Right cardiac atrium (tissue), 5 donors: ENCODE measurements at places on chromosomes 1 and 21.

- DNase-seq = no peak
These were observed 46.6 kb downstream of the RGS7 start for GRCh38 chr1:241310451-241310850.

GRCh38 chr1:111404588-111404987, 22.9 kb downstream of the OVGP1 start:
- DNase-seq = no peak

DNA sequence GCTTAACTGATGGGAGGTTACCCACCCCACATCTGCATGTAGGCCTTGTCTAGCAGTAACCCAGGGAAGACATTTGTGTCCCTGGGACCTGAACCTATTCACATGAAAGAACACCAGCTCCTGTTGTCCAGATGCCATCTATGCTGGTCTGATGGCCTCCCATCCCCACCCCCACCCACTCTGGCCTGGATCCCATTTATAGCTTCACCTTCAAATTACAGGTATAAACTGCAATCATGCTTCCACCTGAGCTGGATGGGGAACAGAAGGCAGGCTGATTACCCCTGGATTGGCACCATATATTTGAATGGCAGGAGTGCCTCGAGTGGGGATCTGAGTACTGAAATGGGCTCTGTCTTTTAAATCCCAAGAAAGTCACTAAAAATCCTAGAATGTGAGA, 312.7 kb upstream of the USP24 start:
- no peak for DNase-seq

DNA sequence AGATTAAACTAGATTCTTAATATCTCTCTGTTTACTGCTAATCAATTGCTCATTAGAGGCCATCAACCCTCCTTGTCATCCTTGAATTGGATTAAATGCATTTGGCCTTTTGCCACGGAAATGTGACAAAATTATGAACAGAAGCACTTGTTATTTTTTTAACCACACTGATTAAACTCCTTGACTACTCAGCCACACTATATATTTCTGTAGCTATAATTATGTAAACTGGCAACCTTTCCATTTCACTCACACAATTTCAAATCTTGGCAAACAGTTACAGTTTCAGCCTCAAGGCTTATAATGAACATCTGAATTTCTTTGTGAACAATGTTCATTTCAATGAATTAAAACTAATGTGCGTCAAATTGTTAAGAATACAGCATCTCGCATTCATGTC, 10.1 kb downstream of the ADAMTS5 start:
- no peak for DNase-seq

- no peak for DNase-seq
These were observed 216.0 kb downstream of the DENND1B start for GRCh38 chr1:197559244-197559643.

GRCh38 chr21:46455575-46456385, 2.9 kb upstream of the DIP2A start:
- no peak for DNase-seq

- DNase-seq = no peak
These were observed 141.0 kb downstream of the USP25 start for GRCh38 chr21:15870819-15871218.

DNA sequence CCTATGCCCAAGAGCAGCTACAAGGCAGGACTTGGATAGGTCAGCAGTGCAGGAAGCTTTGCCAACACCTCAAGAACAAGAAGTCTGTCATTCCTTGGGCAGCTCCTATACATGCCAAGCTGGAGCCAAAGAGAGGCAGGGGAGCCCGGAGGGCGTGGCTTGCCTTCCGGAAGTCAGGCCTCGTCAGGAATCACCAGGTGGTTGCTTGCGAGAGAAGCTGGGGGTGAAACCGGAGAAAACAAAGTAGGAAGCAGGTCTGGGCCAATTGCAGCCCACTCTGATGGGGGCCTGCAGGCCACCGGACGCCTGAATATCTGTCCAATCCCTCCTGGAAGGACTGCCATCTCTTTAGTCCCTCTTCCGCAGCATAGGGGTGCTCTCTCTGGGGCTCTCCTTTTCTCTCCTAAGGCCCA, 794 bp upstream of the FAM76A start:
- peak; percentile 43 for DNase-seq

GRCh38 chr1:6474815-6475282, 8.9 kb upstream of the TNFRSF25 start:
- DNase-seq = no peak

DNA sequence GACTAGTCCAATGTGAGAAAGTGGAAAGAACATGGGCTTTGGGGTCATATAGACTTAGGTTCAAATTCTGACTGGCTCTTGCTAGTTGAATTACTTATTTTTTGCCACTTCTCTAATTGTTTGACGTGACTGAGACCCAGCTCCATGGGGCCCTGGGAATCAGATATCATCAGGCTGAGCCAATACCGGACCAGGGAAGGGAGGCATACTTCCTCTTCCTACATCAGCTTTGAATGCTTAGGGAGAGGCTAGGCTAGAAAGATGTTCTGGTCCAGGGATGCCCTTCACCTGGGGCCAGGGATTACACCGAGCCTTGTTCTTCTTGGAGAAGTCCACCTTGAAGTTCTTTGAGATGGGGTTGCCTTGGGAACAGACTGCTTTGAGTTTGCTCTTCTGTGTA, 3.7 kb upstream of the NR1I3 start:
- DNase-seq = no peak

DNA sequence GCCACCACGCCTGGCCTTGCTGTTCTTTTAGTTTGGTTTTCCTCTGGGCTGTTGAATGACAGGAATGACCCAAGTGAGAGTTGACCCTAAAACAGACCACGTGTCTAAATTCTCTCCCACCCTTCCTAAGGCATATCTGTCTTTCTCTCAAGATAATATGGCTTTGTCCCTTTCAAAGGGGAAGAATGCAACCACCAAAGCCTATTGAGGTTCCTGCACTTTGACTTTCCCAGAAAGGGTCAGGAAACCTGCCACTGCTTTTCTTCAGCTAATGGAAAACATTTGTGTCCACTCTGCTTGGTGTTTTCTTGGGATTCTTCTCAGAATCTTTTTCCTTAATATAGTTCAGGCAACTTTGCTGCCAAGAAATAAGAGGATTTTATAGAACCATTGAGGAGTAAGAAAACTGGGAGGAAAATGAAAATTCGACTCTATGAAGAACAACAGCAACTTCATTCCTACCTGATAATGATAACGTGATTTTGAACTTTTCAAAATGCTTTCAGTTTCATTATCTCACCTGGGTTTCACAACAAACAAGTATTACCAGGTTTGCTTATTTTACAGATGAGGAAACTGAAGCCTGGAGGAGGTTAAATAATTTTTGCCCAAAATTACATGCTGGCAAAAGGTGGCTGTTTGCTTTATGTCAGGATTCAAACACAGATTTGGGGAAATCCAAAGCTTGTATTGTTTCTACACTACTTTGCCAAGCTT, 6.9 kb downstream of the PLPP3 start:
- no peak for DNase-seq

DNA sequence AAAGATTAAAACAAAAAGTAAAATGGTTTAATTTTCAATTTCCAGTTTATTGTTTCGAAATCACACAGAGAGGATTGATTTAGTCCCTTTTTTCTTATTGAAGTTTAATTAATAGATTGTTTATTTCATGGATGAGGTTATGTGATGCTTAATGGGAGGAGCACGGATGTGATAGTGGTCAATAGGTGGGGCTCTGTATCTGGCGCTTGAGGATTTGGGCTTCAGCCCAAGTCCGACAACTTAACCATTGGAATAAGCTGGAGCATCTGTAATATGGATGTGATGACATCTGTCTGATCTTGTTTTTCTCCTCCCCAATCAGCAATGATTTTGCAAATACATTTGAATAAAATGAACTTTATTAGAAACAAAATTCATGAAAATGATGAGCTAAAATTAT, 169.2 kb downstream of the LYPLAL1 start:
- DNase-seq = no peak

- DNase-seq = peak; percentile 52
These were observed 61.1 kb downstream of the GADD45A start for GRCh38 chr1:67745875-67746698.

DNA sequence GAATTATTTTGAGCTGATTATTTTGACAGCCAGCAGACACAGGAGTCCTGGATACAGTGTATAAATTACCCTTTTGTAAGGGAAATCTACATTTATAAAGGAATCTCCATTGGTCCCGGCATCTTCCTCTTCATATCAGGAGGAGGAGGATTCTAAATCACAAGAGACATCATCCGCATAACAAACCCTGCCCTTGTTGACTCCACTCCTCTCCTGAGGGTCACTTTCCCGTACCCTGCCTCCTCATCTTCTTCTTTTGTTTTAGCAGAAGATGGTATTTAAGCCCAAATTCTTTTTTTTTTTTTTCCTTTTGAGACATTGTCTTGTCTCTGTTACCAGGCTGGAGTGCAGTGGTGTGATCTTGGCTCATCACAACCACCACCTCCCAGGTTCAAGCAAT, 14.6 kb upstream of the PKNOX1 start:
- DNase-seq = no peak

DNA sequence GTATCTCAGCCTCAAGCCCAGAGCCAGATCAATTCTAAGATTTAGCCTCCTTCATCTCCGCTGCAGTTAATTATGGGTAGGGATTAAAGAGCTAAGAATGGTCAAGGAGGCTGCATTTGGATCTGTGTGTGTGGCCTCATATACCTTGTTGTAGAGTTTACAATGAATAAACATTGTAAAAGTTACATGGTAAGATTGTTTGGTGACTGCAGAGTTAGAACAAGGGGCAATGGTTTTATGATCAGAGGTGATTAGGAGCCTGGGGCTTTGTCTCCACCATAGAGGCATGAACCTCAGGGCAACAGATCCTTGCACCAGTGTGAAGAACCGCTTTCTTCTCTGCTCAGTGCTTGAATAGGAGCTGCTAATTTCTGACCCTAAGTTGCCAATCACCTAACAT, 77.0 kb upstream of the MARK1 start:
- no peak for DNase-seq

DNA sequence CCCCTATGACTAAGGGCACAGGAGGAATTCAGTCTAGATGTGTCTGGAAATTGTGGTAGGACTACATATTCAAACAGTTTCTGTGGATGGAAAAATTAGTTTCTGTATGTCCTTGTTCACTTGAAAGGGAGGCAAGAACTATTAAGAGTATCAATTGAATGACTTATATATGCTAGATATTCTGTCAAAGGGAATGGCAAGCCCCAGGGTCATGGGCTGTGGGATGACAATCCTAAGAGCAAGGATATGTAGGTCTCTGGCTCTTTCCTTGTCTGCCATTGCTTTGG, 383.5 kb upstream of the B3GALT2 start:
- DNase-seq = no peak

DNA sequence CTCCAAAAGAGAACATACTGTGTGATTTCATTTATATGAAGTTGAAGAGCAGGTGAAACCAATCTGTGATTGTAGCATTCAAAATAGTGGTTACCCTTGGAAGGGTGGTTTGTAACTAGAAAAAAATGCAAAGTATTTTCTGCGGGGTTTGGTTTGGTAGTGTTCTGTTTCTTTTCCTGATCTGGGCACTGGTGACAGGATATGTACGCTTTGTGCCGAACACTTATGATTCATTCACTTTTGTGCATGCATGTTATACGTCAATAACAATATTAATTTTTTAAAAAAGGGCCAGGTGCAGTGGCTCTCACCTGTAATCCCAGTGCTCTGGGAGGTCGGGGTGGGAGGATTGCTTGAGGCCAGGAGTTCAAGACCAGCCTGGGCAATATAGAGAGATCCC, 63.8 kb downstream of the CD34 start:
- no peak for DNase-seq

DNA sequence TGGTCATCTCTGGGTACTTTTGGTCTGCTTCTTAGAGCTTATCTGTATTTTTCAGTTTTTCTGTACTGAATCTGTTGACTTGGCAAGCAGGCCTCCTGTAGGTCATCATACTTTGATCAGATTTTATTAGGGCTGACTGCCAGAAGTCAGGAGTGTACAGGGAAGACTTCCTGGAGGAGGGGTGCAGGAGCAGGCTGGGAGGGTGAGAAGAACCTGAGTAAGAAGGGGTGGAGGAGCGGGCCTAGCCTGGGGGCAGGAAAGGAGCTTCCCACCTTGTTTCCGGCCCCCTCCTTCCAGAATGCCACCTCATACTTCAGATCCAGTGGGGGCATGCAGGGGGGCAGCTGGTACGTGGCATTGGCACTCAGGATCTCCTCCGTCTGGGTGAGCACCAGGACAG, 18.3 kb upstream of the IL22RA1 start:
- DNase-seq = no peak

DNA sequence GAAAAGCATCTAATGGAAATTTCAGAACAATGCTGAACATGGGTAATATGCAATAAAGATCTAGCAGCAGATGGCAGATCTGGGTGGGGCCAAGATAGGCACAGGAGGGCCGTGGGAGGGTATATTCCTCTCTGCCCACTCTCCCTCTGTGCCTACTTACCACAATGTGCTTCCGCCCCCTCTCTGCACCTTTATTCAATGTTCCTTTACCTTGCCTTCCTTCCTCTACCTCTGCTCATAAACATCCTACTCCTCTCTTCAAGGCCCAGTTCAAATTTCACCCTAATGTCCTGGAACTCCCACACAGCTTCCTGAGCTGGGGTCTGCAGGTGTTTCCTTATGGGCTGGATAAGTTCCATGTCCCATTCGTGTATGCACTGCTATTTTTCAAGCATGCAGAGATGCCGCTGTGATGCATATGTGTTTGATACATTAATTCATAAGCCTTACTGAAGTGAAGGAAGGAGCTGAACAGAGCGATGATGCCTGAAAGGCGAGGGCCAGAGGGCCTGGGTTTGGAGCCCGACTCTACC, 65.6 kb upstream of the EDEM3 start:
- DNase-seq = no peak

DNA sequence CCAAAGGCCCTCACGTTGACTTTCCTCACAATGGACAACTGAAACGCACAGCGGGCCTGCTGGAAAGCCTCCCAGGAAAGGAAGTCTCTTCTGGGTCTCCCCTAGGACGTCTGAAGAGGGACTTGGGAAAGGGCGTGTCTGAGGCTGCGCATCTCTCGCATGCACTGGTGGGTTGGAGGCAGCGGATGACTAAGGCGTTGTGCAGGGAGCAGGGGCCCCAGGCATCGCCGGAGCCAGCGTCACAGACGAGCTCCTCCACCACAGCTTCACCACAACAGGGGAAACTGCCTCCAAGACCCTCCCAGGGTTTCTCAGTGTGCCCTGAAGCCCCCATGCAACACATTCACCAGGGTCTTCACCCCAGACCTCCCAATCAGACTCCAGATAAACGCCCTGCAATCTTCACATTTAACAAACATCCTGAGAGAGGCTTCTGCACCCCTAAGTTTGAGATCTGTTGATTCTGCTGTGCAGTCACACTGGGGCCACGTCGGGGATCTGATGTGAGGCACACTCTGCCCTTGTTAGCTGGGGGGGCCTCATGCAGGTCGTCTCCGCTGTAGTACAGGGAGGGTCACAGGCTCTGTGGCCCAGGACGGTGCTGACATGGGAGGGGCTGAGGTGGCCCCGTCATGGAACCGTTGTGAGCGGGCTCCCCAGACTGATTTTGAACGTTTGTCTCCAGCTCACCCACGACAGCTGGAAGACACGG, 7.0 kb upstream of the TFF1 start:
- no peak for DNase-seq

DNA sequence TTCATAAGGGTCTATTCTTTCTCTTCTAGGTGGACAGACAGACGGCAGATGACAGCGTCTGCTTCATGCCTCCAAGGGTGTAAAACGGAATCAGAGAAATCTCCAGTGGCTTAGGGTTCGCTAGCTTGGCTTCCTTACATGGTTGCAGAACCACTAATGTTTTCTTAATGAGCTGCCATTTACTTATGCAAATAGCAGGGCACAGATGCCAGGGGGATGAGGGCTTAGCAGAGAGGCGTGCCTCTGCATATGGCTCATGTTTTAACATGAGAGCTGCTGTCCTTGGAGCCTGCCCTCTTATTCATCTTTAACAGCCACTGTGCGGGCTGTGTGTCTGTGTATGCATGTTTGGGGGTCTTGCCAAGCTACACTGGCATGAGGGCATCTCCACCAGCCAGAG, 119.6 kb downstream of the IER5 start:
- DNase-seq = no peak
